ENCODE measurements at places on chromosomes 1 and 21. TPM values are rescaled to one million over a fixed set of nuclear protein-coding genes. Genes with fewer than 3 reads are reported as not detected.

The FCAMR gene
- not detected for polyA plus RNA-seq

The BNIPL gene
- polyA plus RNA-seq: 0.09 TPM

The KRTAP10-2 gene
- not detected for polyA plus RNA-seq

The TDRD5 gene
- not detected for polyA plus RNA-seq

The SRP9 gene
- polyA plus RNA-seq: 527 TPM

All from AG04450 (cell line).